ENCODE measurements at places on chromosomes 2 and 18.
A peak's percentile ranks its signal among the peaks of the same experiment; 100 is the strongest.

GRCh38 chr2:103396152-103396551, 634.3 kb downstream of the TMEM182 start:
- no peak for DNase-seq

DNA sequence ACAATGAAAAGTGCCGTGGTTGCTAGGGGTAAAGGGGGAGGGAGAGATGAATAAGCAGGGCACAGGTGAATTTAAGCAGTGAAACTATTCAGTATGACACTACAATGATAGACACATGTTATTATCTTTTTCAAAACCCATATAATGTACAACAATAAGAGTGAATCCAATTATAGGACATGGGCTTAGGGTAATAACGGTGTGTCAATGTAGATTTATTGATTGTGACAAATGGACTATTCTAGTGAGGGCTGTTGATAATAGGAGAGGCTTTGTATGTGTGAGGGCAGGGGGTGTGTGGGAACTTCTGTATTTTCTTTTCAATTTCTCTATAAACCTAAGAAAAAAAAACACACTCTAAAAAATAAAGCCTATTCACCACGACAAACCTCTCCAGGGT, 223.8 kb downstream of the RIT2 start:
- no peak for DNase-seq

DNA sequence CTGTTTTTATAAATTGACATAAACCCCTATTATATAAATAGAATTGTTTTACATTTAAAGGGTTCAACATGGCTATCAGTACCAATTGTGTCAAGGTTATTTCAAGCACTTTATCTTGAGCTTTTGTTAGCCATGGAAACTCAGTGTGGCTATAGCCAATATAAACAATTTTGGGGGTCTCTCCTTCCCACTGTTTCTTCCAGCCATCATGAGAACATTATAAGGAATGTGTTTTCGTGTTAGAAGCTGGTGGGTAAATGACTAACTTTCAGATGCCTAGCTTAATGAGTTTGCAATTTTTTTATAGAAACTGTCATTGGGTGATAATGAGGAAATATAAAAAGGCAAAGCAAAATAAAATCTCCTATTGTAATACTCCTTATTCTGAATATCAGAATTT, 153.5 kb upstream of the FOSL2 start:
- no peak for DNase-seq

DNA sequence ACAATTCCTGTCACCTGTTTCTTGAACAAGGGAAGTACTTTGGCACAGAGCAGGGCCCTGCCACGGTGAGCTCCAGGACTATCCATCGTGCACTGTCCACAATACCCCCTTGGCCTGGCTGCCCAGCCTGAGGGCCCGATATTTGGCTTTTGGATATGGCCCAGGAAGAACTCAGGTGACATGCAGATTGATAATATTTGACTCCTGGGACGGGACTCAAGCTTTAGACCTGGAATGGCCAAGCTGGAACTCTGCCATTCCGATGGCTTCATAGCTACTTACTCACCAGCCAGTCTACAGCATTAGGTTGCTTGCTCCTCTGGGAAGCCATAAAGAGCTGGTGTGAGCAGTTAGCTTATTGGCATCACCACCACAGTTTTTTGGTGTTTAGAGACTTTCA, 26.6 kb downstream of the EML6 start:
- DNase-seq: no peak

- no peak for DNase-seq
These were observed 3.6 kb downstream of the DPP4 start for GRCh38 chr2:162070228-162070936.

GRCh38 chr2:29309090-29310029, 194.1 kb downstream of the CLIP4 start:
- peak; percentile 6 for DNase-seq

DNA sequence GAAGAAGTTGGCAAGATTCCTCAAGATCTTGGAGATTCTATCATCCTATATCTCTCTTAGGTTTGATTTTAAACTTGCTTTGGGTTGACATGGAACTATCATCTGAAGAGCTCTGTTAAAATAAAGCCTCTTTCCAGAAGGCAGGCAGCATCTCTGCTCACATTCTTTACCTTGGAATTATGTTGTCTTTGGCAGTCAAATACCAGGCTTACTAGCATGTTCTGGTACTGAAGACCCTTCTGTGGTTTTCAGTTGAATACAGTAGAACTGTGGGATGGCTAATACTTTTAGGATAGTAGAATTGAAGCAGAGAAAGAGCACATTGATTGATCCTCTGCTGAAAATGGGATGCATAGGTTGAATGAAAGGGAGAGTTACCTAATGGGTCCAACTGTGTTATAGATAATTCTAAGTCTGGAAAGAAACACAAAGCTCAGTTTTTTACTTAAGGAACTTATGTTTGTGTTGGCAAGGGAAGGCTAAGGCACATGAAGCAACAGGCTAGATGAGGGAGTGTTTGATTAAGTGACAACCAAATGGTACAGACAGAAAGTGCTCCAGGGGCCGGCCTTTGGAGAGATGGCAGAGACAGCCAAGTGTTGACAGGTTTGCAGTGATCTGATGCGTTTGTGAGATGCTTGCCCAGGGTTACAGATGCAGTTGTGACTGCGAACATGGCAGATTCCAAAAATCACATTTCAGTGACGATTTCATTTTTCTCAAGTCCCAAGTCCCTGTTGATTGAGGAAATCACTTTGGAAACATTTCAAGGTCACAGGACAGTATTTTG, 397.9 kb downstream of the MEIS1 start:
- no peak for DNase-seq

- DNase-seq: no peak
These were observed 21.6 kb upstream of the AGFG1 start for GRCh38 chr2:227450311-227450841.

GRCh38 chr2:86747711-86748639, 27.9 kb downstream of the RMND5A start:
- DNase-seq: peak; percentile 2

DNA sequence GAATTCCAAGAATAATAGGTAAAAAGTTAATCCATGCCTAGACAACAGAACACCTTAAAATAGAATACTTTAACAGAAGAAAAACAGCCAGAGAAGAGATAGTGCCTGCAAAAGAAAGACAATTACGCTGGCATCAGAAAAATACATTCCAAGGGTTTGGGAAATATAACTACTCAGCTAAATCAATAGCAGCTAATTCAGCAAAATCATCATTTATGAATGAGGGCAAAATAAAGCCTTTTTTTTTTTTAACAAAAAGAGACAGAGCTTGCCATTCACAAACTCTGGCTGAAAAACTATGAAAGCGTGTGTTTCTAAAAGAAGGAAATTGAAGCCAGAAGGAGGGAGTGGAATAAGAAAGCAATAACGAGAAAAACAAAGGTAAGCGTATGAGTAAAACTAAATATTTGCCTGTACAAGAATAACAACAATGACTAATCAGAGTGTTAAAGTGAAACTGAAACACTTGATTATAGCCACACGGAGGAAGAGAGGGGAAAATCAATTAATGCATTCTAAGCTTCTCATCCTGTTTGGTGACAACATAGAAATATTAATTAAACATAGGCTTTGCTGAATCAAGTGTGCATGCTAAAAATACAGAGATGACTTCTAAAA, 90.2 kb downstream of the EHD3 start:
- DNase-seq: peak; percentile 22

GRCh38 chr2:26587994-26588393, 53.2 kb downstream of the CIB4 start:
- no peak for DNase-seq

GRCh38 chr2:195304310-195304709, 352.7 kb upstream of the SLC39A10 start:
- no peak for DNase-seq

- DNase-seq: no peak
These were observed at the start of gene ADCYAP1 for GRCh38 chr18:904218-905090. TSS of gene ADCYAP1 (plus strand) at chr18:904871. CDS start at chr18:905387, 516 bp downstream.

GRCh38 chr18:75551071-75551470, 123.6 kb upstream of the SMIM21 start:
- no peak for DNase-seq

DNA sequence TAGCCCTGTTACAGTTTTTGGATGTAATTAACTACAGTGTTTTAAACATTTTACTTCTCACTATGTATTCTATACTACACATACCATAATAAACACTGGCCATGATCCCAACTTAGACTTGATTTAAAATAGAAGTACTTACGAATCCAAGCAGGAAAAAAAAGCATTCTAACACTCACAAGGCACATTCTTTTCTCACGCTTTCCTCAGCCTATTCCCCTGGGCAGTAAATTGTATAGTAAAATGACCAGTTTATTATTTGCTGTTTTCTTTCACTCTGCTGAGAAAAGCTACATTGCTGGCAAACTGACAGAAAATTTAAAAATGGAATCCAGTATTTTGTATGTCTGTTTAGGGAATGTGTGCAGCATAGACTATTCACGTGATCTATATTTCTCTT, 2.8 kb upstream of the TANC1 start:
- no peak for DNase-seq

DNA sequence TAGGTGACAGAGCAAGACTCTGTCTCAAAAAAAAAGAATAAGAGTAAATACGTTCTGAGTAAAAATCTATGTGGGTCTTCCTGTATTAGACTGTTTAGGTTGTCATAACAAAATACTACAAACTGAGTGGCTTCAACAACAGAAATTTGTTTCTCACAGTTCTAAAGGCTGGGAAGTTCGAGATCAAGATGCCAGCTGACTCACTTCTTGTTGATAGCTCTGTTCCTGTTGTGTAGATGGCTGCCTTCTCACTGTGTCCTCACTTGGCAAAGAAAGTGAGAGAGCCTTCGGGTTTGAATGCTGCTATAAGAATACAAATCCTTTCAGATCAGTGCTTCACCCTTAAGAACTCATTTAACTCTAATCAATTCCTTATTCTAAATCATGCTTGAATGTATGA, 430.0 kb upstream of the VWC2L start:
- DNase-seq: no peak

DNA sequence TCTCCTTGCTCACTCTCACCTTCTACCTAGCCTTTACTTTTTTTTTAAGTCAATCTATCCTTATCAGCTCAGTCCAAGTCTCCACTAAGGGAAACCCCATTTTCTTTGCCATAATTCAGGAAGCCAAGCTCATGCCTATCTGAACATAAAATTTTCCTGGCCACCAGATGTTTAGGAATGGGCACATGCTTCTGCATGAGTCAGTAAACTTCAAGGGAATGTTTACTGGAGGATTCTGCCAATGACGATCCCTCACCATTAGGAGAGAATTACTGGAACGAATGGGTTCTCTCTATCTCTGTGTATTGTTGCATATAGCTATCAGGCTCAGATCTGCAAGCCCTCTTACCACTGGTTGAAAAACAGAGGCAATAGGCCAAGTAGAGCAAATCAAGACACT, 731.7 kb upstream of the ZNF804A start:
- no peak for DNase-seq

DNA sequence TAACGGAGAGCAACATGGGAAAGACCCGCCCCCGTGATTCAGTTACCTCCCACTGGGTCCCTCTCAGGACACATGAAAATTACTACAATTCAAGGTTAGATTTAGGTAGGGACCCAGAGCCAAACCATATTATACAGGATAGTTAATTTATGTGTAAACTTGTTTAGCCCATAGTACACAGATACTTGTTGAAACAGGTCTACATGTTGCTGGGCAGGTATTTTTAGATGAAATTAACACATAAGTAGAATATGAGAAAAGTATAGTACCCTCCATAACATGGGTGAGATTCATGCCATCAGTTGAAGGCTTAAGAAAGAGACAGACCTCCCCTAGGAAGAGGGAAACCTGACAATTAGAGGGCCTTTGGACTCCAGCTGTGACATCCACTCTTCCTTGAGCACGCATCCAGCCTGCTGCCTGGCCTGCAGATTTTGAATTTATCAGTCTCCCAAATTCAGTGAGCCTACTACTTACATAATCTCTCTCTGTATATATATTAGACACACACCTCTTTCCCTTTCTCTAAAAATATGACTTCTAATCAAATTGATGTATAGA, 463.5 kb upstream of the NETO1 start:
- no peak for DNase-seq

Measured in NCI-H774 (cell line).